ENCODE measurements at places on chromosomes 7 and 10.

DNA sequence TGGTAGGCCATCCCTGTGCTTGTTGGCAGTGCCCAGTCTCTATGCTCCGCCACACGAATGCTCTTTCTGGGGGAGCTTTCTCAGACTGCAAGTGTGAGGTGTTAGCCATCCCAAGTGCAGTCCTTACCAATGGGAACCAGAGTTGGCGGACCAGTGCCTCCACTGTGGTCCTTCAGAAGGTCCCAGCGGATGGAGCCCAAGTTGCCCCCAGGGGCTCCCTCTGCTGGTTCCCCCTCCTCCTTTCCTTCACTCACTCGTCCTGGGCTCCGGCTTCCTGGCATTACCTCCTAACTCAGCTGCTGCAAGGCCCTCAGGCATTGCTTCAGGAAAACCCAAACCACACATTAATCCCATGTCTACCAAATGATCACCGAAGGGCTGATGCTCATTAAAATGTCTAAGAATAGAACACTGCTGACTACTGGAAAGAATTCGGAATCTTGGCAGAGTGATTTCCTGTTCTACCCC is 139.8 kb downstream of the CUBN start:
- no peak for ATAC-seq

DNA sequence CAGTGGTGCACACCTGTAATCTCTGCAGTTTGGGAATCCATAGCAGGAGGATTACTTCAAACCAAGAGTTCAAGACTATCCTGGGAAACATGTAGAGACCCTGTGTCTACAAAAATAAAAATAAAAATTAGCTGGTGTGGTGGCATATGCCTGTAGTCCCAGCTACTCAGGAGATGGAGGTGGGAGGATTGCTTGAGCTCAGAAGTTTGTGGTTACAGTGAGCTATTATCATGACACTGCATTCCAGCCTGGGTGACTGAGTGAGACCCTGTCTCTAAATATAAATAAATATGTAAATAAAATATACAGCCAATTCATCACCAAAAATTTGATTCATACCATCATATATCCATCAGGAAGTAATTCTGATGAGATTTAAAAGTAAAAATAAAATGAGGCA is 60.9 kb downstream of the ANKRD7 start:
- ATAC-seq, result no peak

DNA sequence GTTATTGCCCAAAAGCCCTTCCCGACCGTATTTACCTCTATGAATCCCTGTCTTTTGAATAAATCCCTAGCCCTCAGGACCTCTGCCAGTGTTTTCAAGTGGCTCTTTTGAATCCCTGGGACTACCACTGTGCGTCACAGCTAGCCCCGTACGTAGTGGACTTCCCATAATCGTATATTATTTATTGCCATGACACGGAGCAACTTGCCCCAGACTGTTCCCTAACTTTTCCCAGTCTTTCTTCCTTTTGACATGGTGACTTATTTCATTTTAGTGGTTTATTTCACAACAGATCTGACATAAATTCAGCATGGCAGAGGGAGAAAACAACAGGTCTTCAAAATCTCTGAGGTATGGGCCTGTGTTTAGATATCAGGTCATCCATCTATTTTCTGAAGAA is 318.6 kb upstream of the KLF6 start:
- no peak for ATAC-seq

DNA sequence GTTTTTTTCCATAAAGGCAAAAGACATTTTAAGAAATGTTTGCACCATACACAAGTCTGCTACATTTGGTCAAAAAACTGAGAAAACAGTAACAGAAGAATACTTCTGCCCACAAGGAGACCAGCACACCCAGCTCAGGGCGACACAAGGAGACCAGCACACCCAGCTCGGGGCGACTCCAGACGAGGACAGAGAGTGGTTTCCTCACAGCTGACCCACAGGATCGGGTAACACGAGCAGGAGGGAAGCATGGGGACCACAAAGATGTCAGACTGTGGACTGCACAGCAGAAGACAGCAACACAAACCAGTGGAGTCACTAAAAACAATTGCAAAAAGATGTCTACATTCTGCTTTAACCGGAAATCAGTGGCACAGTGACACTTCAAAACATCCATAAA is 237.6 kb downstream of the DIP2C start:
- no peak for ATAC-seq

GRCh38 chr10:86635402-86635801 is 18.9 kb upstream of the OPN4 start:
- no peak for ATAC-seq

GRCh38 chr7:73351447-73352167 is 23.6 kb downstream of the FKBP6 start:
- no peak for ATAC-seq

- ATAC-seq, result no peak
Observed at GRCh38 chr7:28955718-28956607, 2.2 kb downstream of the TRIL start.

GRCh38 chr7:6092953-6093354 is 61.8 kb downstream of the ANKRD61 start:
- no peak for ATAC-seq

- ATAC-seq, result no peak
Observed at GRCh38 chr10:71324743-71325142, 5.7 kb downstream of the SLC29A3 start.

Data from activated CD4-positive, CD25-positive, alpha-beta regulatory T cell treated with anti-CD3 and anti-CD28 coated beads, Interleukin-2, amount 50 U/mL, for 24 hours (primary cell).